ENCODE measurements at places on chromosomes 4 and X. TPM values are rescaled to one million over a fixed set of nuclear protein-coding genes. Genes with fewer than 3 reads are reported as not detected.

- peaks cover 32% of the 10 kb centered on the region for H3K4me1 ChIP-seq
- no peaks in the 10 kb centered on the region for H3K27me3 ChIP-seq
- no peaks in the 10 kb centered on the region for H3K36me3 ChIP-seq
- no peak overlapping the region for H3K4me3 ChIP-seq
Observed at GRCh38 chrX:40279762-40280161, 182.0 kb upstream of the BCOR start.

DNA sequence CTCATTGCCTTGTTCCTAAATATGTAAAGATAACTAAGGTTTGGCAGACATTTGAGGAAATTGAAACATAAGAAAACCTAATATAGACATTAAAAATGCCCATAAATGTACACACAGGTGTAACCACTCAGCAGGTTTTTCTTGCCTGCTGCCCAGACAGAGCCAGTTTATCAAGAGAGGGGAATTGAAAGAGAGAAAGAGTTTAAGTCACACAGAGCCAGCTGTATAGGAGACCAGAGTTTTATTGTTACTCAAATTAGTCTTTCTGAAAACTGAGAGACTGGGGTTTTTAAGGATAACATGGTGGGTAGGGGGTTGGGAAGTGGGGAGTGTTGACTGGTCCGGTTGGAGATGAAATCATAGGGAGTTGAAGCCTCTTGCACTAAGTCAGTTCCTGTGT, 119.0 kb downstream of the CFAP299 start:
- no peak overlapping the region for H3K27ac ChIP-seq
- no peak for DNase-seq
- H3K27me3 ChIP-seq = no peaks in the 10 kb centered on the region
- no peaks in the 10 kb centered on the region for H3K4me1 ChIP-seq
- H3K4me3 ChIP-seq = no peak overlapping the region

GRCh38 chr4:156976147-156976546, 4.5 kb upstream of the PDGFC start:
- H3K4me1 ChIP-seq = no peaks in the 10 kb centered on the region
- no peak overlapping the region for H3K27ac ChIP-seq
- H3K27me3 ChIP-seq = peaks cover 13% of the 10 kb centered on the region
- no peak for DNase-seq
- no peaks in the 10 kb centered on the region for H3K36me3 ChIP-seq
- no peak overlapping the region for H3K4me3 ChIP-seq

DNA sequence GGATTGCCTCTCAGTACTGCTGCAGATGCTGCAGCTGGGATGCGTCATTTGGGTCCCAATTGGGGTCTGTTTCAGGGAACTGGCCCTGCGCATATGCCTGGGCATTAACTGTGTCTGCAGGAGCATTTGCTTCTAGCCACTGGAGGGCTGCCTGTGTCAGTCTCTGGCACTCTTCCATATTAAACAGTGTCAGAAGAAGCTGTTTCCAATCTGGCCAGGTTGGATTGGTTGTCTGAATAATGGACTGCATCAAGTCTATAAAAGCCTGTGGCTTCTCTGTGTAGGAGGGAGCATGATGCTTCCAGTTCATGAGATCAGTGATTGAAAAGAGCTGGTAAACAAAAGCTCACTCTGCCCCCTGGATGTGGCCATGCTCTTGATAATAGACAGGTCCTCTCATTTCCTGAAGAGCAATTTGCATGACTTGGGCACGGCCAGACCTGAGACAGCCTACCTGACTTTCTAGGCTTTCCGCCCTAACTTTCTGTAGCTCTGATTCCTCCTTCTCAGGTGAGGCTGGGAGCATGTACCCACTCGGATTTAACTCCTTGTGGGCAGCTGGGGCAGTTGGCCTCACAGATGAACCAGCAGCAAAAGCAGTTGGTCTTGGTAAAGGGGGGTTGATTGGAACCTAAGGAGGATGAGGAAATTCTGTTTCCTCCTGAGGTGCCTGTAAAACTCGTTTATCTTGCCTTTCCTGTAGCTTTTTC, 29.2 kb downstream of the SULT1E1 start:
- H3K4me1 ChIP-seq = peaks cover 5% of the 10 kb centered on the region
- H3K27ac ChIP-seq = no peak overlapping the region
- no peaks in the 10 kb centered on the region for H3K27me3 ChIP-seq

GRCh38 chr4:7822137-7822505, 117.5 kb downstream of the AFAP1 start:
- no peak for DNase-seq
- no peak overlapping the region for H3K4me3 ChIP-seq
- H3K36me3 ChIP-seq = peaks cover 38% of the 10 kb centered on the region
- H3K27ac ChIP-seq = peak overlapping the region; percentile 39
- H3K27me3 ChIP-seq = no peaks in the 10 kb centered on the region

GRCh38 chr4:143380629-143381028, 44.0 kb downstream of the GAB1 start:
- no peaks in the 10 kb centered on the region for H3K27me3 ChIP-seq
- H3K4me1 ChIP-seq = no peaks in the 10 kb centered on the region
- H3K36me3 ChIP-seq = no peaks in the 10 kb centered on the region
- H3K4me3 ChIP-seq = no peak overlapping the region
- no peak for DNase-seq

- peak overlapping the region; percentile 57 for H3K27ac ChIP-seq
- H3K27me3 ChIP-seq = peaks cover 3% of the 10 kb centered on the region
- peaks cover 5% of the 10 kb centered on the region for H3K36me3 ChIP-seq
- DNase-seq = no peak
- H3K4me1 ChIP-seq = peaks cover 29% of the 10 kb centered on the region
Observed at GRCh38 chr4:75989846-75990528, 758 bp downstream of the SDAD1 start.

GRCh38 chr4:115865736-115866135, 752.3 kb upstream of the NDST4 start:
- no peak overlapping the region for H3K4me3 ChIP-seq
- no peak overlapping the region for H3K27ac ChIP-seq
- H3K27me3 ChIP-seq = no peaks in the 10 kb centered on the region
- no peak for DNase-seq
- no peaks in the 10 kb centered on the region for H3K4me1 ChIP-seq

DNA sequence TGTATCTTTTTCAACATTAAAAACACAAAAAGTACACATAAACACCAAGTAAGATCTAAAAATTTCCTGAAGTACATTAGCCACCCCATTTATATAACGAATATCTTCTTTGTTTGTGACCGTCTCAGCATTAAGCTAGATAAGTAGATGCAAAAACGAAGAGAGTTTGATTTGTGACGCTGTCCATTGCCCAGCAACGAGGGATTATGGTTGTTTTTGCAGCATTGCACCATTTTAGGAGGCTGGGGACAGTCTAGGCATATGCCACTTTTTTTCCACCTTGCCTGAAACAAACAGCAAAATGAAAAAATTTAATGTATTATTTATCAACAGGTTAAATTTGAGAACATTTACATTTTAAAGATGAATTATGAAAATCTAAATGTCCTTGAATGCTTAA, 12.0 kb upstream of the IGSF1 start:
- no peak overlapping the region for H3K27ac ChIP-seq
- H3K36me3 ChIP-seq = no peaks in the 10 kb centered on the region
- H3K4me1 ChIP-seq = no peaks in the 10 kb centered on the region
- DNase-seq = no peak

GRCh38 chr4:100149190-100149589, 41.1 kb downstream of the DDIT4L start:
- no peaks in the 10 kb centered on the region for H3K27me3 ChIP-seq
- H3K4me3 ChIP-seq = no peak overlapping the region
- no peak overlapping the region for H3K27ac ChIP-seq

DNA sequence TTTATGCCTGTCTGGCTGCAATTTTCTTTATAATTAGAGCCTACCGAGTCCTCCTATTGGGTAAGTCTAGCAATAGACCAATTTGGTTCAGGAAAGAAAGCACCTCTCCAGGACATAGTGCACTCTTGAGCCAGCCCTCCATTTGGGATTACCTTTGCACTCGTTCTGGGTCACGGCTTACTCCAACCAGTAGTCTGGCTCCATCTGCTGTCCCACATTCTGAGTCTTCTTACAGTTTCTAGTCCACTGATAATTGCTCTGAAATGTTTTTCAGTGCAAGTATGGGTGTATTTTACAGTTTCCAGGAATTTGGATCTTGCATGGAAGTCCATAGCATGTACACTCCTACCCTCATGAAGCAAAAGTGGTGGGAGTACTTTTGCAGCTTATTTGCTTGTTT, 34.8 kb upstream of the USP51 start:
- no peaks in the 10 kb centered on the region for H3K4me1 ChIP-seq
- no peak overlapping the region for H3K4me3 ChIP-seq
- H3K36me3 ChIP-seq = no peaks in the 10 kb centered on the region
- DNase-seq = no peak
- H3K27ac ChIP-seq = no peak overlapping the region

DNA sequence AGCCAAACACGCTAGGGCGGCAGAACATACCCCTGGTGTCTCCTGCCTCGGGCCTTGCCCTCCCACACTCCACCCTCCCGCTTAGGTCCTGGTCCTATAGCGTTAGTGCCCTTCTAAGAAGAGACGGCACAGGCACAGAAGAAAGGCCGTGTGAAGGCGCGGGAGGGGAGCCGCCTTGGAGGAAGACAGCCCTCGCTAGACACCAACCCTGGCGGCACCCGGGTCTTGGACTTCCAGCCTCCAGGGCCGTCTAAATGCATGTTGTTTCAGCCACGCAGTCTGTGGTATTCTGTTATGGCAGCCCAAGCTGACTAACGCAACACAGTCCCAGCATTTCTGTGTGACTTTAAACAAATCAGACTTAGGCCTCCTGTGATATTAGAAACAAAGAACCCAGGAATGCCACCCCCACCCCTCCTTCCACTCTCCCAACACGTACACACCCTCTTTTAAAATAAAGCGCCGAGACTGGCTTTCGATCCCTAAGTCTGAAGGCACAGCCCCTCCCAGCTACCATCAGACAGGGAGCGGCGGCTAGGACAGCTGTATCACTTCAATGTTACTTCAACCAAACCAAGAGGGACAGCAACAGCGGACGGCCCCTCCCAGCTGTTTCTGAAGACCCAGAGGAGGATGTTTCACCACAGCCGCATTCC, 128.0 kb downstream of the AFAP1 start:
- peaks cover 22% of the 10 kb centered on the region for H3K4me1 ChIP-seq
- DNase-seq = no peak

DNA sequence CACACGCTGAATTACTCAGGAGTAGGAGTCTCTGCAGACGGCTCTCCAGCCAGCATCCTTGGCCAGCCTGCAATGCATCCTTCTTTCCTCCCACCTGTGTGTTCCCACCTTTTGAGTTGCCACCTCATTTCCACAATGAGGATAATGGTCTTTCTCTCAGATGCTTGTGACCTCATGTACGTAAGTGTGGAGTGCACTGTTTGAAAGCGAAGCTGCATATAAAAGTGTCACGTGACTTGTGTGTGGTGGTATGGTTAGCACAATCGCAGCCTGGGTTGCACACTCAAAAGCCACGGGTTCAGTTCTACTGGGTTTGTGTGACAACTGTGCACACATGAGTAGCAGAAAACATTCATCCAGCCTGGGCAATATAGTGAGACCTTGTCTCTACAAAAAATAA, 12.0 kb upstream of the MFAP3L start:
- no peak overlapping the region for H3K27ac ChIP-seq
- no peaks in the 10 kb centered on the region for H3K4me1 ChIP-seq
- H3K27me3 ChIP-seq = no peaks in the 10 kb centered on the region
- H3K36me3 ChIP-seq = no peaks in the 10 kb centered on the region
- no peak overlapping the region for H3K4me3 ChIP-seq
- DNase-seq = no peak

- H3K36me3 ChIP-seq = peaks cover 2% of the 10 kb centered on the region
- no peaks in the 10 kb centered on the region for H3K27me3 ChIP-seq
- no peak overlapping the region for H3K4me3 ChIP-seq
Observed at GRCh38 chr4:112421911-112422310, 94.1 kb downstream of the NEUROG2 start.

- H3K27ac ChIP-seq = no peak overlapping the region
- H3K36me3 ChIP-seq = no peaks in the 10 kb centered on the region
- H3K27me3 ChIP-seq = no peaks in the 10 kb centered on the region
Observed at GRCh38 chrX:19195243-19195610, 73.0 kb upstream of the ADGRG2 start.

- no peaks in the 10 kb centered on the region for H3K27me3 ChIP-seq
- no peak overlapping the region for H3K27ac ChIP-seq
- no peak for DNase-seq
- no peaks in the 10 kb centered on the region for H3K4me1 ChIP-seq
- no peak overlapping the region for H3K4me3 ChIP-seq
Observed at GRCh38 chr4:33171873-33172525, 2451.8 kb downstream of the PCDH7 start.

- H3K4me3 ChIP-seq = no peak overlapping the region
- no peaks in the 10 kb centered on the region for H3K27me3 ChIP-seq
- no peak overlapping the region for H3K27ac ChIP-seq
- H3K4me1 ChIP-seq = peaks cover 6% of the 10 kb centered on the region
- peaks cover 1% of the 10 kb centered on the region for H3K36me3 ChIP-seq
Observed at GRCh38 chr4:80484712-80485111, 149.2 kb downstream of the CFAP299 start.

Gene ERVMER34-1
- total RNA-seq = 0.07 TPM

Gene RUFY3
- 15.8 TPM for total RNA-seq

Gene GPRASP2
- 1.7 TPM for total RNA-seq
